Spinal cord (tissue), 10 donors: ENCODE measurements at places on chromosomes 5 and 9.

GRCh38 chr5:180495991-180496741 is 2.0 kb downstream of the CNOT6 start:
- DNase-seq = no peak

- no peak for DNase-seq
Measured at GRCh38 chr5:158700231-158701006, 399.3 kb downstream of the EBF1 start.

DNA sequence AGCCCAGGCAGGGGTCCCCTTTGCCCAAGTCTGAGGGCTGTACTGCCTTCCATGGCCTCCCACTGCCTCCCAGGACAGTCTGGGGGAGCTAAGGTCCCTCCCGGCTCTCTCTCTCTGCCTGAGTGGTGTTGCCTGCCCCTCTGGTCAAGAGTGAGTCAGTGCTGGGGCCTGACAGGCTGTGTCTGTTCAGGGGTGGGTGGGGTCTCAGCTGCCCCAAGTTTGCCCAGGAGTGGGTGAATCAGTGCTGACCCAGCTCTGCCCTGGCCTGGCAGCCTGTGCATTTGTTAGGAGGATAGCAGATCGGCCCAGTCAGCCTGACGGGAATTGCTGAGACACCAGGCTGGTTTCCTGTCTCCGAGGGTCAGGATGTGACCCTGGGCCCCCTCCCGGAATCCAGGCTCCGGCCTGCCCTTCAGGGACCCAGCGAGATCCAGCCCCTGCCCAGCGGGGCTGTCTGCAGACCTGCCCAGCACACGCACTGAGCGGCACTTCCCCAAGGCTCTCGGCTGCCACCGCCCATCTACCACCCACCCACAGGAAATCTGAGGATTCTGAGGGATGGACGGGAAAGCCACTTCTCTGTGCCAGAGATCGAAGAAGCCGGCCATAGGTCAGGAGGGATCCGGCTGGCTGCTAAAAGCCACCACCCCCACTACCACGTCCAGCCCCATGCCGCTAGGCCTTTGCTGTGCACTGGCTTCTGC is 15.9 kb downstream of the ENG start:
- DNase-seq = no peak

DNA sequence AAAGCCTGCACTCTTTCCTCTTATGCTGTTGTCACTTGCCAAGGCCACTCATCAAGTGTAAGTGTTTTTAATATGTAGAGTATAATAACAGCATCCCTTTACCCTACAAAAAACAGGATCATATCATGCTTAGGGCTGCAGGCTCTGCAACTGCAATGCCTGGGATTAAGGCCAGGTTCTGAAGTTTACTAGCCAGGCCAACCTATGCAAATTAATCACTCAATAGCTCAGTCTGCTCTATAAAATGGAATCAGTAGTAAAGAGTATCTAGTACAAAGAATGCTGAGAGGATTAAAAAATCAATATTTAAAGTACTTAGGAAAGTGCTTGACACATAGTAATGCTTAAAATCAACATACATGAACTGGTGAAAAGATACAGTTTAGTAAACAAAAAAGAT is 253.3 kb downstream of the EDIL3 start:
- no peak for DNase-seq

DNA sequence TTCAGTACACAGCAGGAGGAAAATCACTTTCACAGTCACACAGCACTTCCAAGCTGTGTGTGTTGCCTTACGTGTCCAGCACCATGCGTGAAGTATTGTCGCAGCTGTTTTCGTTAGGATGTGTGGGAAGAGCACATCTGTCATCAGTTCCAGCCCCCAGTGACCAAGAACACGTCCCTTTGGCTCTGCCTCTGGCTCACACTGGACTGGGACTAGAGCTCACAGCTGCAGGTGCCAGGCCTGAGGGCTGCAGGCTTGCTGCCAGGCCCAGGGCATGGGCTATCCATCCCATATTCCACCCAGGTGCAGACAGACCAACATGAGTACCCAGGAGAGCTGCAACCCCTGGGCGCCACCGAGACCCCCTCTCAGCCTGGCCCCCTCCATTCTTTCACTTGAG is 60.5 kb upstream of the ANKRD33B start:
- no peak for DNase-seq
